ENCODE measurements at places on chromosomes 6 and 20.

DNA sequence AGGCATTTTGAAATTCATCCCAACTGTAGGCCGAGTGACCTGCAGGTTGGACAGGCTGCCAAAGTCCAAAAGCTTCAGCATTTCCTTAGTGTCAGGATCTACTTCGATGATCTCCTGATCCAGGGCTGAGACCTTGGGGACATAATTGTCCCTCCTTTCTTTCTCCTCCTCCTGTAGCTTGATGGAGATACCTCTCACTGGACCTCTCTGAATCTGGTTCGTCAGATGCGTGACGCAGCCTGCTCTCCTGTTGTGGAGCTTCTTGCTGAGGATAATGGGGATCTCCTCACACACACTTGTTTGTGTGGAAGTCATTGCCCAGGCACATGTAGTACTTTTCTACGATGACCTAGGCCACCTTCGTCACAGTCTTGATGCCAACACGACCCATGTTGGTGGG, 1.5 kb upstream of the MAS1L start:
- no peak for DNase-seq

DNA sequence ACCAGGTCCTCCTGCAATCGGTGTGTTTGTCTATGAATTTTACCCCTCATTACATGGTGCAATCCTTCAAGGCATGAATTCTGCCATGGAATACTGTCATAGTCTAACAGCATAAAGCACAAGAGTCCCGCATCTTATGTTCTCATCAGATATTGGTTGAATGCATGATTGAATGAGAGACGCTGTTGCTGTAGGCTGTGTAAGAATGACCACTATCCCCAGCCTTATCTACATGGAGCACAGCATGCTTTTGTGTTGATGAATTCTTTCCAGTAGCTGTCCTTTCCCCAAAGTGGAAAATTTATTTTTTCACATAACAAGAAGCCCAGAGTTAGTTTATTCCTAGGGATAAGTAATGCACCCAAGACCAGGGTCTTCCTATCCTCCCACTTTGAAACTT, 5.6 kb upstream of the TRAM2 start:
- no peak for DNase-seq

GRCh38 chr6:6818078-6818639, 229.6 kb downstream of the LY86 start:
- DNase-seq, result no peak

GRCh38 chr6:24606200-24606930, 39.6 kb downstream of the KIAA0319 start:
- DNase-seq, result no peak
